ENCODE measurements at places on chromosomes 1 and 21. TPM values are rescaled to one million over a fixed set of nuclear protein-coding genes. Genes with fewer than 3 reads are reported as not detected.
A peak's percentile ranks its signal among the peaks of the same experiment; 100 is the strongest.

The TAF1A gene
- 15.9 TPM for total RNA-seq

- no peak for DNase-seq
Observed at GRCh38 chr21:31781737-31782136, 49.8 kb upstream of the SCAF4 start.

DNA sequence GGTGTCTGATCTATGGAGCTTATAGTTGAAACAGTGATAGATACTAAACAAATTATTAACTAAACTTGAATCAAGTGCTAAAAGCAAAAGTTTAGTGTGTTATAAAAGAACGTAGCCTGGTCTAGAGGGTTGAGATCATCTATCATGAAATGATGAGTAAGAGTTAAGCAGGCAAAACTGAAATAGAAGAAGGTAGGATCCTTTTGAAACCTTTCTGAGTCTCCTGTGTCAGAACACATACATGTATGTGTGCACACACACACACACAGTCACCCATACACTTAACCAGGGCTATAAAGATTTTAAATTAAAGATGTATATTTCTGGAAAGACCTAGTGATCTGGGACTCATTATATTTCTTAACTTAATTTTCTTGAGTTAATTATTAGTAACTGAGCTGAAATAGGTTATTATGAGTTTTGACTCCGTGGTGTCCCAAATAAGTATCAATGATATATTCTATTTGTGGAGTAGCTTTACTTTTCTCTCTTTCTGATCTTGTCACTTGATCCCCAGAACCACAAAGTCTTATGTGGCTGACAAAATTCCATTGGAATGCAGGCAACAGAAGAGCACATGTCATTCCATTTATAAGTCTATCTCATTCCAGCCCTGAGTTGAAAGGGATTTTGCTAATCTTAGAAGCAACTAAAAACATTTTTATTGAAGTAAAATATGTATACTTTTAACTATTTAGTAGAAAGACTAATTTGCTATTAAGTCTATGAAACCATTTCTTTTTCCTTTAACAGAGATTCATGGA, 70.7 kb downstream of the PRRX1 start:
- DNase-seq, result no peak

DNA sequence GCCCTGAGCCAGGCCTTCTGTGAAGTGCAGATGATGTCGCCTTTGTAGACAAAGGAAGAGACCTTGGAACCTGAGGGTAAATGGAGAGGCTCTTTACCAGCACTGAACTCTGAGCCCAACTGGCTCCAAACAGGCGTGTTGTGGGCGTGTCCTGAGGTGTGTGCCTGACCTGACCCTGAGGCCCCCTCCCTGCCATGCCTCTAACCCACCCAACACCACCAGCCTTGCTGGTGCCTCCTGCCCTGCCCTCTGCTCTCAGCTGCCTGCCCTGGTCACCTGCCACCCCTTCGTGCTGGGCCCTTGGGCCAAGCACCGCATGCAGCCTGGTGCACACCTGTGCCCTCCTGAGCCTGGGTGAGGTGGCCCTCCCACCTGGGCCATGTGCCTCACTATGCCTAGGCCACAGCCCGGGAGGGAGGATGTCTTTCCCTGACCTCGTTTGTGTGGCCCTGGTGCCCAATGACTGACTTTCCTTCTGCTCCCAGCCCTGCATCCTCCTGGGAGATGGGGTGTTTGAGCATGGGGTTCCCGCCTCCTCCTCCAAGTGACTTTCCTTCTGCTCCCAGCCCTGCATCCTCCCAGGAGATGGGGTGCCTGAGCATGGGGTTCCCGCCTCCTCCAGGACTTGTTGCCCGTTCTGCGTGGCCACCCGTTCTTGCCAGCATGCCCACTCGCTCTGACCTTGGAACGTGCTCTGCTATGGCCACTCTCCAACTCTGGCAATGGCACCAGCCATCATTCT, 157.0 kb downstream of the PCBP3 start:
- DNase-seq, result no peak

The KRTAP19-3 gene
- not detected for total RNA-seq

DNA sequence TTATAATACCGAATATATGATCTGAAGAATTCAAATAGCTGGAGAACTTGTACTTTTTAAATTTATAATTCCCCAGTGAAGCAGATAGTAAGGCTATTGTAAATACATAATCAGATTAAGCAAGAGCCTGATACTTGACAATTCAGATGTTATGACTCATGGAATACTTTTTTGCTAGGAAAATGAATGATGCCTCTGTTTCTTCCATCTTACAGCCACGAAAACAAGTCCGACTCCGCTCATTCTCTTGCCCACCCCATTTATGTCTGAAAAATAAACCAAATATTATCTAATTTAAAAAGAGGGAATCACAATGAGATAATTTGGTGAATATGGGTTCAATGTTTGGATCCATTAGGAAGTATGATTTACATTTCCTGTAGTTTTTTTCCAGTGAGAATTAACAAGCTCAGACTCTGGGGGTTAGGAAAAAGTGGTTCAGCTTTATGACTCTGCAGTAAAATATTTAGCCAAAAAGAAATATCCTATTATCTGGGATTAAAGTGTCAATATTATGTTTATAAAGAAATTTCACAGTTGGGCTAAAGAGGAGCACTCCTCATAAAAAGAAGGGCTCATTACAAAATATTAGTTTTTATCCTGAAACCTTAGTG, 50.4 kb upstream of the DAB1 start:
- no peak for DNase-seq

GRCh38 chr1:218804014-218804785, 369.5 kb upstream of the LYPLAL1 start:
- DNase-seq, result no peak

GRCh38 chr1:95067062-95067461, 5.7 kb downstream of the ALG14 start:
- no peak for DNase-seq

DNA sequence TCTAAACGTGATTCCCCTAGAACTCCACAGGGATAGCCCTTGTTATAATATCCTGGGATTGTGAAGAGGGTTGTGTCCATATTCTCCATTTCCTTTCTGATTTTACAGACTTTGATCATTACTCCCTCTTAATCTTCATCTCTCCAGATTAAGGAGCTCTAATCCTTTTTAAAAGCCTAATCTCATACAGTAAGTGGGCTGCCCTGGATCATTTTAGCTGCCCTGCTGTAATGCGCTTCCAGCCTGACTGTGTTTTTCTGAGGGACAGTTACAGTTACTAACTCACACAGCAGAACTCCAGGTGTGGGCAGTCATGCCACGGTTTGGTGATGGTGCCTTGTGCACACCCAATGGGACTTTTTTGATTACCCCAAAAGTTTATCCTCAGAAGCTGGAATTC, 33.5 kb downstream of the PROX1 start:
- DNase-seq, result no peak

DNA sequence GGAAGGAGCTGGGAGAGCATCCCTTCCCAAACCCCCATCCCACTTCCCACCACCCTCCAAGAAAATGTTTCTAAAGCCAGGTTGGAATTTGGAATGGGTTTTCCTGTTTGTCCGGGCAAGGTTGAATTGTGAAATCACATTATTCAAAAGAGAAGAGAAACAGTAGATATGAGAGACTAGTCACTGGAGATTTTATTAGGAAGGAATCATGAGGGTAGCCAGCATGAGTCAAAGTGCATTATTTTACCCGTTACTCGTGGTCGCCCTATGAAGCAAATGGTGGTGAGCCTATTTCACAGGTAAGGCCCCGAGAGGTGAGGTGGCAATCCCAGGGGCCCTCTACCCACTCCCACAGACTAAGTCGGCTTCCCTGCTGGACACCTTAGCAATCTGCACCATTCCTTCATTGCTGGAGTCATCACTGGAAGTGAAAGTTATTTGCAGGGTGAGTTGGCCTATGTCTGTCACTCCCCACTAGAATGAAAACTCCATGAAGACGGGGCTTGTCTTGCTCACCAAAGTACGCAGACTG, 52.8 kb downstream of the TOMM20 start:
- DNase-seq, result no peak

DNA sequence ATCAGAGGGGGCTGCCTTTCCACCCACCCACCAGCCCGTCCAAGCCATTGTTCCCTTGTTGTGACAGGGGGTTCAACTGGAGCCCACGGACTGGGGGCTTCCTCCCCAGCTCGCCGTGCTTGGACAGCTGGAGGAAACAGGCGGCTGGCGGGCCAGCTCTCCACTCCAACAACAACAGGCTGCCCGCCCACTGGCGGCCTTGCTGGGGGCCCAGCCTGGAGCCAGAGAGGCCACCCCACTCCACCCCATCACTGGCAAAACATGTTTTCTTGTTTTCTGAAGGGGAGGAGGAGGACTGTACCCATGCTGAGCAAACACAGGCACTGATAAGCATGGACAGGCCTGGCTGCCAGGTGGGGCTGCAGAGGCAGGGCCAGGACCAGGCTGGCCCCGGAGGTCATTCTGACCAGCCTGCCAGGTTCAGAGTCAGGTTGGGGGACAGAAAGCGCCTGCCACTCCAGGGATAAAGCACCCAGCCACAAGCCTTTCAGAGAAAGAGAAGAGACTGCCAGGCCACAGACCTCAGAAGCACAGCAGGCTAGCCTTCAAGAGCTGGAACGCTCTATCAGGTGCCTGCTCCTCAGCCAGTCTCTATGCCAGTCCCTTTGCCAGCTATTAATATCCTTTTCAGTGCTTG, 32.8 kb downstream of the GJA4 start:
- DNase-seq, result peak; percentile 40

GRCh38 chr1:208178091-208178529, 66.1 kb downstream of the PLXNA2 start:
- DNase-seq, result no peak

GRCh38 chr1:41582351-41582750, 97.9 kb upstream of the EDN2 start:
- DNase-seq, result no peak

DNA sequence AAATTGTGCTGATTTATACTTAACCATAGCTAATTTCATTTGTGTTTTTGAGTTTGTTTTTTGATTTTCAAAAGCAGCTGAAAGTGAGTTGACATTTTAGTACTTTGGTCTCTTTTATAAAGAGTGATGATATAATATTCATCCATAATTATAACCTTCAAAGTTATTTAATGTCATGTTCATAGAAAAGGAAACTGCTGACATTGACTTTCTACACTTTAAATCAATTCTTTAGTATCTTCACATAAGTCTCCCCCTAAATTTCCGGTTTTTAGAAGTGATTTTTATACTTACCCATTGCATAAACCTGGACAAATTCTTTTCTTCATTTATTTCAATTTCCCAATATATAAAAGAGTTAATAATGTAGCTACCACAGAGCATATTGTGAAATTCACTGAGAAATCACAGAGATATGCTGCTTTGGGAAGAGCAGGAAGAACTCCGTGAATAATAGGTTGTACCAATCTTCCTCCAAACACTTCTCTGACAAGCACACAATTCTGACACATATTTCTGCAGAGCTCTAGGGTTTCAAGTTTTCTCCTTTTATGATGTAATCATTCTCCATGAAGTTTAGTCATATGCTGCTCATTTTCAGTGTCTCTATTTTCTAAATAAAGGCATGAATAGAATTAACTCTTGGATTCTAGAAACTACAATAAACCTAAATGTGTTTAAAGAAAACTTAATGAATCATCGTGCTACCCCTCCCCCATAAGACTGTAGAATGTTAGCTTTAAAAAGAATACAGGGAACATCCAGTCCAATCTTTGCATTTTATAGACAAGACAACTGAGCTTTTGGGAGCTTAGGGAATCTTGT, 25.6 kb upstream of the CDC42BPA start:
- DNase-seq, result no peak

DNA sequence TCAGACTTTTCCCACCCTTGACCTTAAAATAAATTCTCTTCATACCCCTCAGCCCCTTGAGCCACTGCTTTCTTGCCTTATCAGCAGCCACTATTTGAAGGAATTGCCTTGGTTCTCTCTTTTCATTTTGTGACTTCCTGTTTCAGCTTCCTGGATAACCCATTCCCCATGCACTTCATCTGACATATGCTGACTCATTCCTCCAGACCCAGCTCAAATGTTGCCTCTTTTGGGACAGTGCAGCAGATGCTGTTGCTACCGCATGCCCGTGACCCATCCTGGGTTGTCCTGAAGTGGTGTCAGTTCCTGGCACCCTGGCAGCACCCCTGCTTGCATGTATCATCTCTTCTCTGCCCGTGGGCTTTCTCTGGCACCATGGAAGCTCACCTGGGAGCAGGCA, 496.1 kb downstream of the PTPRU start:
- DNase-seq, result no peak

- DNase-seq, result no peak
Observed at GRCh38 chr21:43640400-43640799, 18.9 kb downstream of the HSF2BP start.

- no peak for DNase-seq
Observed at GRCh38 chr1:244354810-244355278, 96.9 kb downstream of the ADSS2 start.

DNA sequence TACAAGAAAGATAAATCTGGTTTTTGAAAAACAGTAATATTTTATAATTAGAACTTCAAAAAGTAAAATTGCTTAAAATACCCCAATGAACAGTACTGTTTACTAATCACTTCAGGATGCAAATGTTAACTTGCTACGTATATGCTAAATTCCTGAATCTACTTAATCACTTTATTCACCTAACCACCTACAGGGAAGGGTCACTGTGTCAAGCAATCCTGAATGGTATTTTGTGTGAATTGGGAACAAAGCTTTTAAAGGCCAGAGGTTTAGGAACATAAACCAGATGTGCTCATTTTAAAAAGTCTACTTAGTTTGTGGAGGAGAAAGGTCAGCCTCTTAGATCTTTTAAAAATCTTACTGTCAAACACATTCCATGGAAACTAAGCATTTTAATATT, 1143.0 kb upstream of the ADGRL2 start:
- no peak for DNase-seq

Data from H1 (cell line).